Retina (tissue), 1 donor: ENCODE measurements at places on chromosomes 1 and 21.

DNA sequence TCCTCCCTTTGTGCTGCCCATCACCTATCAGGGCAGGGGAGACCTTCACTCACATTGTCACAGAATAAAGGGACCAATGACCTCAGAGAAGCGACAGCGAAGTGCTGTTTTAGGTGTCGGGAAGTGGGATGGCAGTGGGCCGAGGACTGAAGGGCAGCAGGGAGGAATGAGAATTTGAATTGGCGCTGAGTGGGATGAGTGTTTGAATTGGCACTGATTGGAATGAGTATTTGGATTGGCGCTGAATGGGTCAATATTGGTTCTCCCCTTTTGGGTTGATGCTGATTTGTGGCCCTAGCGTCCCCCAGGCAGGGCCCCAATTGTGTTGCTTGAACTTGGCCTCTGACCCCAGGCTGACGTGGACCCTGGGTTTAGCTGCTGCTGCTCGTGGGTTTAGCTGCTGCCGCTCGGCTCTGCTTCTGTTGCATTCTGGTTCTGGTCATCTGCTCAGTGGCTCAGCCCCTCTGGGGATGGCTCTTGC lies 12.4 kb upstream of the UMODL1 start:
- no peak for DNase-seq

DNA sequence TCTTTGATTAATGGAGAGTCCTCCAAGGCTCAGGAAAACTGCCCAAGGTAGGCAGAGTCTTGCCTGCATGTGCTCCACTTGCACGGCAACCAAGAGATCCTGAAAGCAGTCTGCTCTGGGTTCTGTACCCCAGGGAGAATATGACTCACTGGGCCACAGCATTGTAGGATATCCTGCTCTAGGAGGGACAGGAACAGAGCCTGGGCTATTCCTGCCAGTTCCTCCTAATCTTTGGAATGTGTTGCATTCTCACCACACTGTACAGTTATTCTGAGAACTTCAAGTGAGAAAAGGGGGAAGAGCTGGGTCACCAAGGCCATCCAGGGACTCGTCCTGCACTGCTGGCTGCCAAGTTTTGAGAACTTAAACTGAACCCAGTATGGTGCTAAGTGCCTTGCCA lies 278.5 kb downstream of the MATN1 start:
- no peak for DNase-seq

- DNase-seq: no peak
These were observed 157.0 kb upstream of the C21orf91 start for GRCh38 chr21:17976139-17976538.

GRCh38 chr1:245997471-245998258 lies 509.4 kb downstream of the SMYD3 start:
- DNase-seq: no peak

- DNase-seq: no peak
These were observed 55.2 kb upstream of the PALMD start for GRCh38 chr1:99590578-99591209.
